ENCODE measurements at places on chromosomes 4 and X.

DNA sequence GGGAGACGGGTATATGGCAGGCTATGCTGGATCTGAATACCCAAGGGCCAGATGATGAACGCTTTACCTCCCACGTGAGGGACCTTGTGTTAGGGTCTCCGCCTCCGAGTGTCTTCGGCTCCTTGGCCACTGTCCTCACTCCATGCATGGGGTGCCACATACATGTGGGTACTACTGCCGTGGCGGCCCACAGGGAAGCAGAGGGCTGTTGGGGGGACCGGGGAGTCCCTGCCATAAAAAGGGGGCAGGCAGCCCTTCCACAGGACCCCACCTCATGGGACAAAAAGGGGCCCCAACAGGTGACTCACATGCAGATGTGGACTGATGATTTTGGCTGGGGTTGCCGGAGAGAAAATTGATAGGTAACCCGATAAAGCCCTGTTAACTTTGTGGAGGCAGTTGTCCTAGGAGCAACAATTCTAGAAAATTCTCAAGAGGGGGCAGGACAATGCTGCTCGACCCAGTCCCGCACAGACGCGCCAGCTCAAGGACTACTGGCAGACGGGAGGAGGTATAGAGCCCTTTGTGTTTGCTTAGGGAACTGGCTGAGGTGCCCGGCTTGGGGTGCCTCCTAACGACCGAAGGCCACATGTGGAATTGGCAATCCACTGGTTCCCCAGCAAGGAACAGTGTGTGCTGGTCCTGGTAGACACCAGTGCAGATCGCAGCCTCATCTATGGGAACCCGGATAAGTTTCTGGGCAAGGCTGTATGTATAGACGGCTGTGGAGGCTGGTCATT, 695.7 kb upstream of the AGA start:
- DNase-seq = no peak

DNA sequence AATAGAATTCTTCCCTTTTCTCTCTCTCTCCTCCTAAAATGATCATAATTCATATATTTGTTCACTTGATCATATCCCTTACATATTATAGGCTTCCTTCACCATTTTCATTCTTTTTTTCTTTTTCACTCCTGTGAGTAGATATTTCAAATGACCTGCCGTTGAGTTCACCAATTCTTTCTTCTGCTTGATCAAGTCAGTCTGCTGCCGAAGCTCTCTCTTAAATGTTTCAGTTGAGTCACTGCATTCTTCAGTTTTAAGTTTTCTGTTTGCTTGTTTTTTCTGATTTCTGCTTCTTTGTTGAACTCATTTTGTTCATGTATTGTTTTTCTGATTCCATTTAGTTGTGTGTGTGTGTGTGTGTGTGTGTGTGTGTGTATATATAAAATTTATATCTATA, 354.3 kb downstream of the GPAT3 start:
- DNase-seq = no peak

DNA sequence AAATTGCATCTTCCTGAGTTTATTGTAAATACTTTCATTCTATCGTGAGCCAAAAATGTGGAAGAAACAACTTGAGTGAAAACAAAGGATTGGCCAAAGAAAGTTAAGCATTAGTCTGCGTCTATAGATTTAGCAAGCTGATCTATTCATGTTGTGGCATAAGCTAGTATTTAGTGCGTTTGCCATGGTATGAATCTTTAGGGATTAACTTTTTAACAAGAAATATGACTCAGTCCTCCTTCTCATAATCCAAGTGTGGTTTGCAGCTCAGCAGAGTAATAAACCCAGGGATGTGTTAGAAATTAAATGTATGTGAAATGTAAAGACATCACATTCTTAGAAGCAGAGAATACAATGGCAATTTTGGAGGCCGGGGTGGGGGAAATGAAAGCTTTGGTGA, 1110.9 kb downstream of the NLGN4X start:
- DNase-seq = no peak

GRCh38 chr4:92045718-92046117, 258.0 kb upstream of the GRID2 start:
- no peak for DNase-seq

DNA sequence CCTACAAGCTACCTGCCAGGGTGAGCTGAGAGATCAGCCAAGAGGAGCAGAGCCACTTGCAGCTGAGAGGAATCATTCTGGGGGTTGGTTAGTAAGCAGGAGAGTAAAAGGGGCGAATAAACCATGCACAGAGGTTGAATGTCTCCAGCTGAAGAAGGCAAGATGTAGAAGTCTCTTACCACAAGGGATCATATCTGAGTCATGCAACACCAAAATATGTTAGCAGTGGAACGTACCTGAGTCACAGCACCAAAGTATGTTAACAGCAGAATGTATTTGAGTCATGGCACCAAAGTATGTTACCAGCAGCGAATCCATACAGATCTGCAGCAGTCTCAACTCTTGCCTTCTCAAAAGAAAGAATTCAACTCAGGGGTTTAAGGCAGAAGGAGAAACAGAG, 29.9 kb downstream of the C4orf51 start:
- DNase-seq = no peak

GRCh38 chr4:53189011-53189410, 176.8 kb downstream of the SCFD2 start:
- DNase-seq = no peak

DNA sequence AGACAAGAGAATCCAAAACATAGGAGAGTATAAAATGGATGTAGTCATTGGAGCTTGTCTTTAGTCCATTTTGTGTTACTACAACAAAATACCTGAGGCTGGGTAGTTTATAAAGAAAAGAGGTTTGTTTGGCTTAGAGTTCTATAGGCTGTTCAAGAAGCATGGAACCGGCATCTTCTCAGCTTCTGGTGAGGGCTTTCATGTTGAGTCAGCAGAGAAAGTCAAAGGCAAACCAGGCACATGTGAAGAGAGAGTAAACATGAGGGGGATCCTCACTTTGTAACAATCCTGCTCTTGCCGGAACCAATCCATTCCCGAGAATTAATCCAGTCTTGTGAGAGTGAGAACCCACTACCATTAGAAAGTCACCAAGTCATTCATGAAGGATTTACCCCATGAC, 8.1 kb upstream of the HCCS start:
- DNase-seq = no peak

DNA sequence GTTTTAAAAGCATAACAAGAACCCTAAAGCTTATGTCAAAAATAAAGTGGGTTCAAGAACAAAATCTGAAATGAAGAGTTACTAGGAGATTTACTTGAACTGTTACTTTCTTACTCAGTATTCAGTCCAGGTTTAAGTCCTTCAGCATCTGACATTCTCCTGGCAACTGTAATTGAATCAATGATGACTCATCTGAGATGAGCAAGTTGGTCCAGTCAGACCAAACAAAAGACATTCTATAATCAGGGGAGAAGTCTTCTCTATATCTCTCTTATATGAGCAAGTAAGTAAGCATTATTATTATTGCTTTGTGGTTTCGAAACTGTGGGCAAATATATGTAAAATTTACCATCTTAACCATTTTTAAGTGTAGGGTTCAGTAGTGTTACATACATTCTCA, 34.6 kb downstream of the MAP9 start:
- DNase-seq = no peak

- DNase-seq = no peak
These were observed 103.3 kb upstream of the PCDH18 start for GRCh38 chr4:137635601-137636000.

- DNase-seq = no peak
These were observed 26.4 kb downstream of the GRIA2 start for GRCh38 chr4:157246964-157247363.

DNA sequence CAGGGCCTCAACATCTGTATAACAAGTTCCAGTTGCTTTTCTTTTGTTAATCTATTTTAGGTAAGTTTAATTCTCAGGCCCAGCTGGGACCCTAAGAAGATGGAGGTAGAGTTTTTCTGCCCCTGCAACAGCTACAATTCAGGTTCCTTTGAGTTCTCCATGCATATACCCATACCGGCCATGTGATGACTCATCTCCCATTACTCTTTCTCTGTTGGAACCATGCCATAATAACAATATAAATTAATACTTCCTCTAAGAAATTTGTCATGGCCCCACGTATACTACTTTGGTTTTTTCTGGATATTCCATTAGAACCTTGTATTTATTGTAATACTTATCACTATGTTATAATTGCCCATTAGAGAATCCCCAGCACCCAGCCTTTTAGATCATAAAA, 1.3 kb upstream of the INTU start:
- peak; percentile 17 for DNase-seq

- no peak for DNase-seq
These were observed 3.0 kb downstream of the SASH3 start for GRCh38 chrX:129782706-129783105.

DNA sequence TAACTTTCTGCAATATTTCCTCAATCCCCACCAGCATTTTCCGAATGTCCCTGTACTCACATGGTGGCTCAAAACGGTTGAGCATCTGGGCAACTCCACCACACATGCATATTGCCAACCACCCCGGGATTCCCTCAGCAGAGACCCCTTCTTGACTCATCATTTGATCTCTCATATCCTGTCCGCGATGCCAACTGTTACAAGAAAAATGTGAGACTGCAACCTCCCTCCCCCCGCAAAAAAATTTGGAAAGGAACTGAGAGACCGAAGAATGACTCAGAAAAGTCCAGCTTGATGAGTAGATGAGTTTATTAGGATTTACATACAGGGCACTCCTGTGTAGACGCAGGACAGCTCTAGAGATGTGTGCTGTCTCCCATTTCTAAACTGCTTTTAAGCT, 561.4 kb downstream of the ZIC3 start:
- DNase-seq = no peak

DNA sequence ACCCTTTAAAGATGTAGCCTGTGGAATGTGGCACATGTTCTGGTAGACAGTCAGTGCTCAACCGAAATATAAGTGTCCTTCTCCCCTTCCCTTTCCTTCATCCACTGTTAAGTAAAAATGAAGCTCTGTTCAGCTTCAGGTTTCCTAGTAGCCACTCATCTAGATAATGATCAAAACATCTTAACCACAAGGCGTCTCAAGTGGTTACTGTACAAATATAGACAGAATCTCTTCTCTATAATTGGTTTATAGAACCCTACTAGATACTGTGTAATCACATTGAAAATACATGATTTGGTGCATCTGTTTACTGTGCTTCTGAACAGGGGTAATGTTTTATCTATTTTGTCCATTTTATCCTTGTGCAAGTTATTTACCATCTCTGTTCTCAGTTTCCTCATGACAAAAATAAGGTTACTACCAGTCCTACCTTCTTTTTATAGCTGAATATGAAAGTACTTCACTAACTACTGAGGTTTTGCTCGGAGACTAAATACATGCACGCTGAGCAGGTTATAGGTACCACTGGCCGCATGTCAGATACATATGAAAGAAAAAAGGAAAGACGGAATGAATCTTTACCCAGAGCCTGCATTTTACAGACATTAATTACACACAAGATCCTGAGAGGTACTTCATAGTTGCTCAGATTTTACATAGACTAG, 20.3 kb upstream of the SLC25A4 start:
- no peak for DNase-seq

DNA sequence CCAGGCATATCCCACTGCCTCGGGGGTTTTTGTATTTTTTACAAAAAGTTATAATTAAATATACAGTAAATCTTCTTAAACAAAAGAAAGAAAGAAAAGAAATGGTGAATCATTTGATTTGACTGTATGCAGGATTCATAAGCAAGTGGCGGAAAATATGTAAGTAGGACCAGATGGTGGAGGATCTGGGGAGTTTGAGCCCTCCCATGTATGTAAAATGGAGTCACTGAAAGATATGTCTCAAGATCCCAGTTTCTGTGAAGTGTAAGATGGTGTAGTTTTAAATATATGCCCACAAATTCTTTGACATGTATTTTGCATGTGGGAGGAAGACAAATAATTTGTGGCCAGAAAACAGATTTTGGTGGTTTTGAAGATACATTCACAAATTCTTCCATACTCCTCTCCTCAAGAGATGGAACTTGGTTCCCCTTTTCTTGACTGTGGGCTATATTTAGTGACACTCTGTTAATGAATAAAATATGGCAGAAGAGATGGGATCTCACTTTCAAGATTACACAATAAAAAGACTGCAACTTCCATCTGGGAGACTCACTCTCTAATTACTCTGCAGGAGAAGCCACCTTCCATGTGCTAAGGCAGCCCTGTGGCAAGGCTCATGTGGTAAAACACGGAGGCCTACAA, 133.6 kb upstream of the S100G start:
- no peak for DNase-seq

GRCh38 chrX:153455571-153455970, 9.7 kb upstream of the TREX2 start:
- no peak for DNase-seq

GRCh38 chrX:107556967-107557366, 71.3 kb upstream of the PRPS1 start:
- DNase-seq = no peak

- no peak for DNase-seq
These were observed 65.9 kb downstream of the WWC2 start for GRCh38 chr4:183164963-183165362.

DNA sequence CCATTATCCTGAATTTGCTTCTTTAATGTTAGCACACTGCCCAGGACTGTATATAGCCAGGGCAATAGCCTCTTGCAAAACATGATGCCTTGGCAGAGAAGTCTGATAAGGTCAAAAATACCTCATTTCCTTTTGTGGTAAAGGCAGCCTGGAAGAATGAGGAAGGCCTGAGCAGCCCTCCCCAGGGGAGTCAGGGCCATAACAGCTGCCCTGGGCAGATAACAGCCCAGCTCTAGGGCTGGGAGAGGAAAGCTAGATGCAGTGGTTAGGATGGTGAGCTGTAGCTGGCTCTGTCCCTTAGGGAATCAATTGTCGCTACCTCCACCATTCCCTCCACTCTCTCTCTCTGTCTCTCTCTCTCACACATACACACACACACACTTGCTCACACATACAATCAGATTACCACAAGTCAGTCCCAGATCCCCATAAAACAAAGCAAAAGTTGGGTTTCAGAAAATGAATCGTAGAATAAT, 29.2 kb downstream of the EFHC2 start:
- DNase-seq = peak; percentile 59

- DNase-seq = peak; percentile 44
These were observed 49.7 kb upstream of the KLHL8 start for GRCh38 chr4:87270144-87270543.

GRCh38 chr4:152661649-152662048, 18.1 kb downstream of the TMEM154 start:
- no peak for DNase-seq

- DNase-seq = peak; percentile 87
These were observed at the start of gene ZNF182 for GRCh38 chrX:48003758-48004457. Gene ZNF182, minus strand, starts transcription at chrX:48003989. Its CDS starts 1,380 bp downstream, at chrX:48002609.

DNA sequence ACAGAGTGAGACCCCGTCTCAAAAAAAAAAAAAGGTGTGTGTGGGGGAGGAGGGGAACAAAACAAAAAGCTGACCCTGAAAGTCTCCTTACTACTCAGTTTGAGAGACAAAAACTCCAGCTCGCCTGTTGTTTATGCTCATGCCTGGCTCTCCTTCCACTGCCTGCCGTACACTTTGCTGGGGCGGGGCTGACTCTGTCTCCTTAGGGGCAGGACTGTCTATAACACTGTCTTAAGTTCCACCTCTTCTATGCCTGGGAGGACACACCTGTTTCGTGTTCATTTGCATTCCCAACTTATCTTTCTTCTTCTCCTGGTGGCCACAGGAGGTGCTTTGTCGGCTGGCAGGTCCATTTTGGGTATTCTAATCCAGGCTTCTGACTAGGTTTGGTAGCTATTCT, 81.4 kb downstream of the MTNR1A start:
- peak; percentile 7 for DNase-seq
